ENCODE measurements at places on chromosomes 7 and 10. TPM values are rescaled to one million over a fixed set of nuclear protein-coding genes. Genes with fewer than 3 reads are reported as not detected.

The LIPA gene
- 10.2 TPM for total RNA-seq

The PDCD4 gene
- 6.4 TPM for total RNA-seq

The ANXA8L1 gene
- total RNA-seq, result not detected

The VPS37D gene
- 0.68 TPM for total RNA-seq

The OR2A5 gene
- total RNA-seq, result not detected

DNA sequence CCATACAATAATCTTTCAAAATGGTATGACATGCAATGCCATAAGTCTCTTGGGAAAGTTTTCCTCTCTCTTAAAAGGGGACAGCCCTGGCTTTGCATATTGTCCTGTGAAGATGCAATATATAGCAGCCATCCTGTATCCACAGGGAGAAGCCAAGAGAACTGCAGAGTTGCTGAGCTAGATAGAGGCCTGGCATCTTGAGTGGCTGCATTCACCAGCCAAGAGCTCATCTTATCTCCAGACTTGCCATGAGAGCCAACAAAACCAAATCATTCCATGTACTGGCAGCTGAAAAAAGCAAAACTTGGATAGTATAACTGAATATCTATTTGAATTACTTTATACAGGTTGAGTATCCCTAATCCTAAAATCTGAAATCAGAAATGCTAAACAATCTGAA, 348.8 kb downstream of the CALN1 start:
- no peaks in the 10 kb centered on the region for H3K27me3 ChIP-seq
- DNase-seq, result no peak
- no peaks in the 10 kb centered on the region for H3K36me3 ChIP-seq

GRCh38 chr7:14457568-14458453, 444.7 kb downstream of the DGKB start:
- no peaks in the 10 kb centered on the region for H3K27me3 ChIP-seq
- no peaks in the 10 kb centered on the region for H3K4me1 ChIP-seq
- no peak overlapping the region for H3K4me3 ChIP-seq
- peak; percentile 27 for DNase-seq
- no peaks in the 10 kb centered on the region for H3K36me3 ChIP-seq

DNA sequence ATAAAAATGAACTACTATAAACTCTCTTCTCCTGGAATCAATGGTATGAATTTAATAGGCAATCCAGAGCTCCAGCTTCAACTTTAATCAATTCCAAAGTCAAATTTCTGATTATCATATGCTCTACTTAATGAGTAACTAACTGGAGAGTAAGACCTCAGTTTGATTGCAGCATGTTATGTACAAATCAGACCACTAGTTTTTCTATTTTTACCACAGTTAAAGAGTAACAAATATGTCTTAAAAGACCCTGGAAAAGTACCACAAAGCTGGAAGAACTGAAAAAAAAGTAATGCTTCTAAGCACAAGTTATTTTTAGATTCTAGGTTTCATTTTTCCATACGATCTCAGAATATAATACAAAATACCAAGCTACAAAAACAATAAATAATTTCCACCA, 56.0 kb upstream of the TNKS2 start:
- no peak for DNase-seq
- no peaks in the 10 kb centered on the region for H3K4me1 ChIP-seq
- H3K27ac ChIP-seq, result no peak overlapping the region
- H3K36me3 ChIP-seq, result no peaks in the 10 kb centered on the region
- peaks cover 5% of the 10 kb centered on the region for H3K27me3 ChIP-seq

DNA sequence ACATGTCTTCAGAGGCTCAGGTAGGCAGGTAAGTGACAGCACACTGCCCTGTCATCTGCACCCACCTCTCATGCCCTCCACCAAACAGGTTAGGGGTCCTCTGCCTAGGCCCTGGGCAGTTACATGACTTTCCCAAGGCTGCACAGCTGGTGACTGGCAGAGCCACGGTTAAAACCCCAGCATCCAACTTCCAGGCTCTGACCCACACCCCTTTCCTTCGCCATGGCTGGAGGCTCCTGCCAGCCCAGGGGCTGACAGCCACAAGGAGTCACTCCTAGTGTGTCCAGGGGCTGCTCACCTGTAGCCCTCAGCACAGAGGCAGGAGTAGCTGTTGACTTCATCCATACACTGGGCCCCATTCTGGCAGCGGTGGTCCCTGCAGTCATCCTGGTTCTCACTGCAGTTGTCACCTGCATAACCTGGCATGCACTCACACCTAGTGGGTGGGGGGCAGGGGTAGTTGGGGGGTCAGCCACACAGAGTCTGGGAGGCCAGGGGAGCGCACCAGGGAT, 175.0 kb downstream of the SLIT1 start:
- H3K27me3 ChIP-seq, result no peaks in the 10 kb centered on the region
- H3K4me1 ChIP-seq, result peaks cover 9% of the 10 kb centered on the region
- no peak for DNase-seq
- H3K27ac ChIP-seq, result no peak overlapping the region

DNA sequence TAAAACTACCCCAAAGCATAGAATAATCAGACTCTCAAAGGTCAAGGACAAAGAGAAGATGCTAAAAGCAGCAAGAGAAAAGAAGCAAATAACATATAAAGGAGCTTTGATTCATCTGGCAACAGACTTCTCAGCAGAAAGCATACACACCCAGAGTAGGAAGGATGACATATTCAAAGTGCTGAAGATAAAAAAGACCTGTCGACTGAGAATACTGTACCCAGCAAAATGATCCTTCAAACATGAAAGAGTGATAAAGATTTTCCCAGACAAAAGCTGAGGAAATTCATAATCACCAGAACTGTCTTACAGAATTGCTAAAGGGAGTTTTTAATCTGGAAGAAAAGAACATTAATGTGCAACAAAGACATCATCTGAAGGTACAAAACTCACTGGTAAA, 14.9 kb downstream of the KCNK18 start:
- H3K27me3 ChIP-seq, result peaks cover 20% of the 10 kb centered on the region
- H3K4me3 ChIP-seq, result no peak overlapping the region

DNA sequence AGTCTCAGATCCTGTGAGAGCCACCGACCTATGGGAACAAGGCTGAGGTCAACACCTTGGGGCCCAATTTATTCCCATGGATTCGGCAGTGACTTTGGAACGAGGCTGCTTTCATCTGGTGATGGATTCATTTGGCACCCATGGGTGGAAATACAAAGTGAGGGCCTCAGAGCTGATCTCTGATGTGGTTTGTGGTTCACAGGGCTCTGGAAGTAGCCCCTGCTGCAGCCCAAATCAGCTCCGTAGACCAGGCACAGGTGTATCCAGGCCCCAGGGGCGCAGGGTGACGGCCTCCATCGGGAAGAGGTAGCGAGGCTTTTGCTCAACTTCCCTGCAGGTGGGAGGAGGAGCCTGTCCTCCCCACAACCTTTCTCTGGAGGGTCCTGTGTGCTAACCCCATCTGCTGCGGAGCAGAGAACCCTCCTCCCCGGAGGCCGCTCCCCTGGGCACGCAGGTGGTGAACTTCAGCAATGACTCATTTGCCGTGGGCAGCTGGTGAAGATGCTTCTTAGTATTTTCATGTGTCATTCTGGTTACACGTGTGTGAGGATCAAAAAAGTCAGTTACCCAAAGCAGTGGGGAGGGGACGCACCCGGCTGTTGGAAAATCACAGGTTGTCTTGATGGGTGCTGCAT, 7.5 kb upstream of the JAKMIP3 start:
- DNase-seq, result no peak
- no peak overlapping the region for H3K4me3 ChIP-seq
- no peaks in the 10 kb centered on the region for H3K27me3 ChIP-seq

- H3K4me1 ChIP-seq, result no peaks in the 10 kb centered on the region
- H3K4me3 ChIP-seq, result no peak overlapping the region
- H3K27ac ChIP-seq, result no peak overlapping the region
- H3K36me3 ChIP-seq, result no peaks in the 10 kb centered on the region
- no peak for DNase-seq
Observed at GRCh38 chr10:35613597-35614226, 8.6 kb downstream of the GJD4 start.

GRCh38 chr7:13682626-13683025, 306.8 kb downstream of the ETV1 start:
- H3K4me1 ChIP-seq, result no peaks in the 10 kb centered on the region
- DNase-seq, result no peak
- H3K27me3 ChIP-seq, result no peaks in the 10 kb centered on the region
- no peaks in the 10 kb centered on the region for H3K36me3 ChIP-seq
- no peak overlapping the region for H3K27ac ChIP-seq

- no peak overlapping the region for H3K4me3 ChIP-seq
- no peak for DNase-seq
- H3K4me1 ChIP-seq, result no peaks in the 10 kb centered on the region
- H3K27ac ChIP-seq, result no peak overlapping the region
Observed at GRCh38 chr7:96182424-96183158, 139.3 kb downstream of the SLC25A13 start.

DNA sequence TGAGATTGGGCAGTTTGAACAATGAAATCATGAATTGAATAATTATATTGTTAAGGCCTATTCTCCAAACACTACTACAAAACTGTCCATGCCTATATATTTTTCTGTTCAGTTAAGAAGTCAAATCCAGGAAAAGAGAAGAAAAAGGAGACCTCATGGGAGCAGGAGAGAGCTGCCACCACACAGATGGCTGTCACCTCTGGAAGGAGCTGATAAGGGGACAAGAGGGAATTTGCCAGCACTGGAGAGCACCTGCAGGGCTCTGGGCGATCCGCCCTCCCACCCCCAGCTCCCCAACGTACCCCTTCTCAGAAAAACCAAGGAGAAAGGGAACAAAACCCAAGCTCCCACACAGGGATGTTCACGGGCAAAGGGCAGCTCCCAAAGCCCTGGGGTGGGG, 227.8 kb downstream of the TNS3 start:
- H3K27me3 ChIP-seq, result no peaks in the 10 kb centered on the region
- H3K4me1 ChIP-seq, result peaks cover 4% of the 10 kb centered on the region
- H3K36me3 ChIP-seq, result no peaks in the 10 kb centered on the region
- H3K27ac ChIP-seq, result no peak overlapping the region
- DNase-seq, result no peak

GRCh38 chr7:43454936-43455518, 127.9 kb upstream of the STK17A start:
- no peaks in the 10 kb centered on the region for H3K36me3 ChIP-seq
- no peaks in the 10 kb centered on the region for H3K27me3 ChIP-seq

- no peak overlapping the region for H3K27ac ChIP-seq
- no peak overlapping the region for H3K4me3 ChIP-seq
- H3K4me1 ChIP-seq, result no peaks in the 10 kb centered on the region
- no peaks in the 10 kb centered on the region for H3K27me3 ChIP-seq
- no peaks in the 10 kb centered on the region for H3K36me3 ChIP-seq
Observed at GRCh38 chr7:69162931-69163670, 435.2 kb upstream of the AUTS2 start.

DNA sequence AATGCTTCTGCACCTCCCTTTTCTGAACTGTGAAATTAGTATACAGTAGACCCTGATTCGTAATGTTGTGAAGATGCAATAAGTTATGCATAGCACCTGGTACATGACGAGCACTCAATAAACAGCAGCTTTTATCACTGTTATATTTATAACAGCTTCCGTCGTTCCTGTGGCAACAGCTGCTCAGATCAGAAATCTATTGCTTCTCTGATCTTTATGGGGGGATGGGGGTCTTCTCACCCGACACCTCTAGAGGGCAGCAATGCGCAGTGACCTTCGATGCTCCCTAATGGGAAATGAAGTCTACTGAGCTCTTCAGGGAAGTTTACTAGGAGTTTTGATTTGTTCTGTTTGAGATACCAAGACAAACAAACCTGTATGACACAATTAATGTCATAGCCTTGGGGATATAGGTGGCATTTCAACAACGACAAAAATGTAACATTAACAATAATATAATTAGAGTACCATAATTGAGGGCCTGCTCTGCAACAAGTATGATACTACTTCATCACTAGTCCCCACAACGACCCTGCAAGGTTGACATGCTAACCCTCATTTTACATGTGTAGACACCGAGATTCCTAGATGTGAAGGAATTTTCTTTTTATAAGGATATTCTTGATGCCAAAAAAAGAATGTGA, 289.6 kb downstream of the SFMBT2 start:
- H3K27me3 ChIP-seq, result no peaks in the 10 kb centered on the region
- H3K4me1 ChIP-seq, result no peaks in the 10 kb centered on the region
- no peak overlapping the region for H3K27ac ChIP-seq
- no peaks in the 10 kb centered on the region for H3K36me3 ChIP-seq
- no peak overlapping the region for H3K4me3 ChIP-seq
- no peak for DNase-seq

GRCh38 chr7:121831801-121832200, 41.2 kb upstream of the PTPRZ1 start:
- no peaks in the 10 kb centered on the region for H3K4me1 ChIP-seq
- H3K27me3 ChIP-seq, result no peaks in the 10 kb centered on the region
- H3K36me3 ChIP-seq, result no peaks in the 10 kb centered on the region
- no peak for DNase-seq
- H3K27ac ChIP-seq, result no peak overlapping the region
- H3K4me3 ChIP-seq, result no peak overlapping the region

DNA sequence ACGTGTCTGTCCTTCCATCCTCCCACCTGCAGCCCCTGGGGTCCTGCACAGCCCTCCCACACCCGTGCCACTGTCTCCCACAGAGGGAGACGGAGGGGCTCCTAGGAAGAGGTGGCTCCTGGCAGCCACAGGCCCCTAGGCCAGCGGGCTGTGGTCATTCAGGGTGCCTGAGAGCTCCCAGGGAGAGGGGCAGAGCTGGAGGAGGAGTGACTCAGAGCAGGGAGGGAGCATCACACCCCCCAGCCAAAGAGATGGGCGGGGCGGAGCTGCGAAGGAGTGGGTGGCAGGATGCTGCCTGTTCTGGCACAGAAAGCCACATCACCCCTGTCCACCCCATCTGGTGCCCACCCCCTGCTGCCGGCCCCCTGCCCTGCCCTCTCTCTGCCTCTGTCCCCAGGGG, 50.5 kb downstream of the STK32C start:
- no peak overlapping the region for H3K27ac ChIP-seq
- no peaks in the 10 kb centered on the region for H3K4me1 ChIP-seq
- no peak for DNase-seq
- no peak overlapping the region for H3K4me3 ChIP-seq
- no peaks in the 10 kb centered on the region for H3K36me3 ChIP-seq

DNA sequence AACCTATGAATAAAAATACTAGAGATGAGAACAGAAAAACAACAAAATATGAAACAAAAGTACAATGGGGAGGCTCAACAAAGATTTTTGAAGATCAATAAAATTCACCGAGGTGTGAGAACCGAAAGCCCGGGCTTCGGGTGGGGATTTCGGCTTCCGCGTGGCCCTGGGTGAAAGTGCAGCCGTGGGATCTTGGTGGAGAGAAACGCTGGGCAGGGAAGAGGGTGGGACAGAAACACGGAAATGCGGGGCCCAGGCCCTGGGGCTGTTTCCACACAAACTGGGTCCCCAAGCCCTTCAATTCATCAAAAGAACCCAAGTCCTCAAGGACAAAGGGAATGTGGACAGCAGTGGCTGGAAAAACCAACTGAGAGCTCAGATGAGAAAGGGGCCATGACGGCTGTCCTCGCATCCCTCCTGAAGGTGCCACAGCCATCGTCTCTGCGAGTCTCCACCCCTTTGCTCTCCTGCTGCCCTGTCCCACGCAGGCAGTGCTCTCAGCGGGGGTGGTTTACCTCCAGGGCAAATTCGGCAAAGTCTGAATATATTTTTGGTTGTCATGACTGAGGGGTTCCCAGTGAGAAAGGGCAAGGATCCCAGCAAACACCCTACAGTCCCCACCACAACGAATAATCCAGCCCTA, 19.7 kb downstream of the FOXL3 start:
- no peak overlapping the region for H3K4me3 ChIP-seq
- no peak for DNase-seq
- no peak overlapping the region for H3K27ac ChIP-seq
- no peaks in the 10 kb centered on the region for H3K36me3 ChIP-seq
- peaks cover 21% of the 10 kb centered on the region for H3K27me3 ChIP-seq
